ENCODE measurements at places on chromosomes 4 and X.

GRCh38 chrX:33086886-33087285 lies 124.5 kb downstream of the DMD start:
- no peak for DNase-seq

DNA sequence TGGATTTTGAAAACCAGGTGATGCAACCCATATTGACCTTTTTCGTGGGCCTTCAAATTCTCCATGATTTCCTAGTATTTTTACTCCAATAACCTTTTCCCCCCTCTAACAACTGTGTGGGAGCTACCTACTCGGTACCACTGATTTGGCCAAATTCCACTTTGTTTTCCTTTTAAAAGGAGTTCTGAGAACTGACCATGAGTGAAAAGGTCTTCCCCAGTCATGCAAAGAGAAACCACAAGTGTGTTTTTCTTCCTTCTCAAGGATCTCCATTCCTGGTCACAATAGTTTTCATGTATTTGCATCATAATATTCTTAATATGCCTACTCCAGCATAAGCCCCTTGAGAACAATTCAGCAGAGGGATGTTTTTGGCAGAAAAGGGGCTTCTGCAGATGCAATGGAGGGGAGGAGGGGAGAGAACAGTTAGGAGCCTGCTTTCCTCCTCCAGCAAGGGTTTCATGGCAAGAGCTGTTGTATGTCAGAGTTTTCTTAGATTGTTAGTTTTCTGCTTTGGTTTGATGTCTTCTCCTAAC lies 195.3 kb upstream of the ANXA3 start:
- DNase-seq: no peak

- no peak for DNase-seq
These were observed 33.5 kb downstream of the ACE2 start for GRCh38 chrX:15567267-15567666.

- no peak for DNase-seq
These were observed 88.1 kb downstream of the RASL11B start for GRCh38 chr4:52950226-52950625.

- no peak for DNase-seq
These were observed 83.9 kb upstream of the ARHGAP24 start for GRCh38 chr4:85391071-85391470.

DNA sequence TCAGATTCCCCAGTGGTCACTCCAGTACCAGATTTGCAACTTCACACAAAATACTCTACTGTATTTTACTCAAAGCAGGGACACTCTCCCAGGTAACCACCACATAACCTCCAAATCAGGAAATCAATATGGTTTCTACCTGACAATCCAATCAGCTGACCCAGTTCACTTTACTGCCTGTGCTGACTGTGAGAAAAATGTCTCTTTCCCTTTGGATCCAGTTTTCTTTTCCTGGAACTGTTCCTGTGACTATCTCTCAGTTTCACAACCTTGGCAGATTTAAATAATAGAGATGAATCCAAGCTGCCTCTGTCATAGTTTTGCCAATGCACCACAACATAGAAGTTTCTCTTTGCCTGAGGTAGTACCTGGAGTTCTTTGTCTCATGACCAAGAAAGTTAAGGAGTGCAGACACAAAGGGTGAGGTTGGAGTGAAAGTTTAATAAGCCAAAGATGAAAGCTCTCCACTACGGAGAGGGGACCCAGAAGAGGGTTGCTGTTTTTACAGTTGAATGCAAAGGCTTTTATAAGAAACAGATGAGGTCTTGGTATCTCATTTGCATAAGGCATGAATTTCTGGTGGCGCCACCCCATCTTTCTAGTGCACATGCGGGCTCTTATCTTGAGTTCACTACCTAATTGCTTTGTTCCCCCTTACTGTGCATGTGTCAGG lies 29.7 kb upstream of the IL9R start:
- no peak for DNase-seq

- no peak for DNase-seq
These were observed 31.6 kb downstream of the SH3KBP1 start for GRCh38 chrX:19855700-19856381.

GRCh38 chr4:26701786-26702227 lies 117.9 kb downstream of the TBC1D19 start:
- no peak for DNase-seq

DNA sequence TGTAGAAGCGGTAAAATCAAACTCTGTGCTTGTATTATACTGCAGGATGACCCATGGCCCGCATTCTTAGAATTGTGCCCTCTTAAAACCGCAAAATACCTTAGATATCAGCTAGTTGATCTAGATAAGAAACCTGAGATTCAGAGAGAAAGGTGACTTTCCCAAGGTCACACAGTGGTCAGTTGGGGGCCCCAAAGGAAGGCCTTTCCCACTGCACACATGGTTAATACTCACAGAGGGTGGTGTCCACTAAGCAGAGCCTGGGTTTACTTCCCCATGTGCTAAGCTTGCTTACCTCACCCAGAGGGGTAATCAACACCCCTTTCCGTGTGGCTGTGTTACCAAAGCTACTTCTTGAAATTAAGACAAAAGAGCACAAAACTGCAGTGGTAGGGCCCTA lies 66.3 kb downstream of the RBM47 start:
- DNase-seq: no peak

GRCh38 chr4:139711461-139711860 lies 45.8 kb downstream of the MGST2 start:
- no peak for DNase-seq

- no peak for DNase-seq
These were observed 486.0 kb upstream of the CTSO start for GRCh38 chr4:156439576-156440200.

DNA sequence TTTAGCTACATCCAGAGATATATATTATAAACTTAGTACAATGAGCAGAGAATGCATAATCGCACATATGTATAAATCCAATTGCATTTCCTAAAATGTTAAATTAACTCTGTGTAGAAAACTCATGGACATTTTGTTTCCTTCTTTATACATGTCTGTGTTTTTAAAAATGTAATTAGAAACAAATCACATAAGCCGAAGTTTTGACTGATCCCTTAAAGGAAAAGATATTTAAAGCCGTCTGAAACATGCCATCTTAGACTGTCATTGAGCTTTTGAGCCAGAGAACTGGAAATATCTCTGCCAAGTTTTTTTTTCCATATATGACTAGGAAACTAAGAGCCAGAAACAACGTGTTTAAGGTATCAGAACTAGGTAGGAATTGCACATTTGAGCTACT lies 107.0 kb downstream of the ARAP2 start:
- DNase-seq: no peak

- DNase-seq: no peak
These were observed 50.6 kb upstream of the ANKRD17 start for GRCh38 chr4:73309211-73309610.

DNA sequence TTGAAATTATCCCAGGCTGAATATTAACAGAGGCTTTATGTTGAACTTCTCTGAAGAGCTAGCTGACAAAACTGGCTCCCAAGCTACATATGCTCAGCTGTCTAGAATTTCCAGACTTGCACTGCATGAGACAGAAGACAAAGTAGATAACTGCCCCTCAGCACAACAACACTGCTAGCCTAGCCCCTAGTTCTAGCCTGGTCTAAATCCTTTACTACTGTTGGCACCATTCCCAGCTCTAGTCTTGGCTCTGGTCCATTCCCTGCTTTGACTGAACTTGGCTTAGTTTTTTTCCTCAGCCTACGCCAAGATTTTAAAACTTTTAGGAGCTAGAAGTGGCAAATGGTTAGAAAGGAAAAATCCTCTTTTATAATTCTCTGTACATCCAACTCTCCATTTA lies 7.6 kb upstream of the OPHN1 start:
- DNase-seq: no peak

- DNase-seq: no peak
These were observed 6.5 kb downstream of the FAM199X start for GRCh38 chrX:104172788-104173187.

DNA sequence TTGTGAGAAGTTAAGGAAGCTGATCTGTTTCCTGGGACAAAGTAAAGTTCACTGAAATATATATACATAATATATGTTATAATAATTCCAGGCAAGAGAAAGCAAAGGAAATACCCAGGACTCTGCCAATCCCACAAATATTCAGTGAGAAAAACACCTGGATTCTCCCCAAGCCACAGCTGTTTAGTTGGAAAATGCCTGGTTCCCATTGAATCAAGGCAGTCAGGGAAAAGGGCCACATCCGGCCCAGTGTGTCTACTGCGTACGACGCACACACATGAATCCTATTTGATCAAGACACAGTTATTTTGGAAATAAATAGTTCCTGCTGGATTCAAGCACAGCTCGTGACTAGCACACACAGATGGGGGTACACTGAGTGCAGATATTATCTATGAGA lies 6.3 kb upstream of the DCHS2 start:
- DNase-seq: no peak

- no peak for DNase-seq
These were observed 45.1 kb downstream of the DTHD1 start for GRCh38 chr4:36326476-36327029.

DNA sequence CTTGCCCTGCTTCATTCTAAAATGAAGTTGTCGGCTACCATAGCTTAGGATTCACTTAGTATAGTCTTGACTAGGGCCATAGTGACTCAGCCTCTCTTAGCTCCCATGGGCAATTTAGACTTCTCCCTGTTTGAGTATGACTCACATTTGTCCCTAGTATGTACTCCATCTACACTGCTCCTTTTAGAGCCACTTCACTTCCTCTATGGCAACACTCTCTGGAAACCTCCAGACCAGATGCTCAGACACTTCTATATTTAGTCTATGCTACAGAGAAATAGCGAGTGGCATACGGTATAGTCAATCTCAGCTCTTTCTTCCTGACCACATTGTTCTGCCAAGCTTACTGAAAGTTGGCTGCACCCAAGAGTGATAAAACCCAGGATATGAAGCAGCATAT lies 11.2 kb downstream of the MEPE start:
- DNase-seq: no peak

- no peak for DNase-seq
These were observed 269.2 kb upstream of the NRK start for GRCh38 chrX:105553118-105553517.

DNA sequence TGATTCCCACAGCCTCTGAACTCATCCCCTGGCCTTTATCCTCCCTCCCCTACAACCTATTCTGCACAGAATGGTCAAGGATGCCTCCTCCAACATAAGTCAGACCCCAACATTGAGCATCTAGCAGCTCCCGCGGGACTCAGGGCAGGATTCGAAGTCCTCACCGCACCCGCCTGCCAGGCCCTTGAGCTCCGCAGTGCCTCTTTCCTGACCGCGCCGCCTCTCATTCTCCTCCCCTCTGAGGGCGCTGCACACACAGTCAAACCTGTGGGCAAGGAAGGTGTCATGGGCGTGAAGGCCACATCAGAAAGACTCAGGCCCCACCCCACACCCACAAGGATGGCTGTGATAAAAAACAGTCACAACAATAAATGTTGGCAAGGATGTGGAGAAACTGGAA lies 84.1 kb downstream of the CPZ start:
- no peak for DNase-seq

GRCh38 chrX:3787856-3788255 lies 74.4 kb upstream of the PRKX start:
- no peak for DNase-seq

- no peak for DNase-seq
These were observed 23.5 kb upstream of the SPINK2 start for GRCh38 chr4:56844802-56845580.

GRCh38 chrX:19886883-19887531 lies 393 bp downstream of the SH3KBP1 start:
- DNase-seq: no peak

DNA sequence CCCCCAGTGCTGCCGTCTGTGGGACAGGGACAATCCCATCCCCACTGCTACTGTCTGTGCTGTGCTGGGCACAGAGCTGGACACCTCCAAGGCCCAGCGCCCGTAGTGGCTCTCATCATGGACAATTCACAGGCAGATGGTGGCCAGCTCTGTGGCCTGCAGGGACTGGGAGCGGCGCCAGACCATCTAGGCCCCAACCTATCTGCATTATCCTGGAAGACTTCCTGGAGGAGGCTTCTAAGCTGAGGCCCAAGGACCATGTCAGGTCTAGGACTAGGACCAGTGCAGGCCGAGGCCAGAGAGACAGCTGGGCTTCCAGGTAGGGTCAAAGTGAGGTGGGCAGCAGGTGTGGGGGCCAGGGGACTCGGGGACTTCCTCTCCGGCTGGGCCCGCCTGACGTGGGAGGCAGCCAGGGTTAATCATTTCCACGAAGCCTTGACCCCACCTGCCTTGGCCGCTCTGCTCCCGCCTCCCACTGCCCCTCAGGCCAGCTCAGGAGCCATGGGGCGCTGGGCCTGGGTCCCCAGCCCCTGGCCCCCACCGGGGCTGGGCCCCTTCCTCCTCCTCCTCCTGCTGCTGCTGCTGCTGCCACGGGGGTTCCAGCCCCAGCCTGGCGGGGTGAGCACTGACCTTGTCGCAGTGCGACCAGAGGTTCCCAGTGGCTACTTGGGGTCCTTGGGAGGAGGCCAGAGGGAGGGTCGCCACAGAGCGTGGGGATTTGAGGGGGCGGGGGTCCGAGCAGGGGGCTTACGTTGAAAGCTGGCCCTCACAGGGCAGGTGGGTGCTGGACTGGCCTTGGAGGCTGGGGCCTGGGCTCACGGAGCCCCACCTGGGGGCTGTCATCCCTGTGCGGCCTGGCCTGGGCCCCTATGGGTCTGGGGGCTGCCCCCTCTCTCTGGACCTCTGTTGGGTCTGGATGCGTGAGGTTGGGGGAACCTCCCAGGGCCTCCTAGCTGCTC lies at the start of gene HGFAC:
Gene HGFAC (plus strand): TSS at position 468 of the 959 bp plus-strand sequence. CDS start 34 bp downstream, at position 502.
- no peak for DNase-seq

DNA sequence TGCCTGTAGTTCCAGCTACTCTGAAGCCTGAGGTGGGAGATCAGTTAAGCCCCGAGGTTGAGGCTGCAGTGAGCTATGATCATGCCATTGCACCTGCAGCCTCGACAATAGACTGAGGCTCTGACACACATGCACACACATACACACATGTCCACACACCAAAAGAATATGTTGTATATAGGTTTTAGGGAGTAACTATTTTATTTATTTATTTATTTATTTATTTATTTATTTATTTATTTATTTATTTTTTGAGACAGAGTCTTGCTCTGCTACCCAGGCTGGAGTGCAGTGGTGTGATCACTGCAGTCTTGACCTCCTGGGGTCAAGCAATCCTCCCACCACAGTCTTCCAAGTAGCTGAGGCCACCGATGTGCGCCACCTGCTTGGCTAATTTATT lies 78.3 kb downstream of the DCLK2 start:
- no peak for DNase-seq

- no peak for DNase-seq
These were observed 196.3 kb upstream of the HHIP start for GRCh38 chr4:144449611-144450010.
